ENCODE measurements at places on chromosomes 11 and 22.
A peak's percentile ranks its signal among the peaks of the same experiment; 100 is the strongest.

GRCh38 chr11:133965031-133965601, 8.3 kb upstream of the IGSF9B start:
- DNase-seq = no peak

DNA sequence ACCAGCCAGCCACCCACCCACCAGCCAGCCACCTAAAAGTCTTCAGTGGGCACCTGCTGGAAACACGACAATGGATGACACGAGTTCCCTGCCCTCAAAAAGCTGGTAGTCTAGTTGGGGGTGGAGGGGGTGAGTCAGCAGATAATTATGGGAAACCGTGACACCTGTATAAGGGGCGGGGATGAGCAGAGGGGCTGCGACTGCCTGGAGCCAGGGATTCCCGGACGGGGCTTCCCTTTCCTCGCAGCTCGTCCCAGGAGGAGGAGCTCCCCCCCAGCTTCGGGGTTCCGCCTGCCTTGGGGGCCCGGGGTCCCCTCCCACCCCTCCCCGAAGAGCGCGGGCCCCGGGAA, 2.3 kb upstream of the RTN4RL2 start:
- DNase-seq = no peak

- no peak for DNase-seq
These were observed 6.4 kb upstream of the ME3 start for GRCh38 chr11:86678823-86679222.

- DNase-seq = no peak
These were observed 6.2 kb upstream of the IL17REL start for GRCh38 chr22:50018608-50019285.

DNA sequence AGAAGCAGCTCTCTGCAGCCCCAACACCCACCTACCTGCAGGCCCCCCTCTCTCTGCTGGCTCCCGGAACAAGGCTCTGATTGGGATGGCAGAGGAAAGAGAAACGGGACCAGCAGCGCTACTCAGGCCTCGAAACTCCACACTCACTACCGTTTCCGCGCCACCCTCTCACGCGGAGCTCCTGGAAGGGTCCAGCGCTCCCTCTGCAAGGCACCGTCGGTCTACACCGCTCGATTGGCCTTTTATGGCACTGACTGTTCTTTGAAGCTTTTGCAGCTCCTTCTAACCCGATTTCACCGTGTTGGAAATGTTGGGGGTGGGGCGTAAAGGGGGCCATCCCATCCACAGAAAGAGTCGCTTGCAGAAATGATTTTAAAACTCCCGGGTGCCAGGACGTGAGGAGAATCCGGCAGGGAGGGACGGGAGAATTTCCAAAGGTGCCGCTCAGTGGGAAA, 323 bp upstream of the PANX1 start:
- DNase-seq = no peak

DNA sequence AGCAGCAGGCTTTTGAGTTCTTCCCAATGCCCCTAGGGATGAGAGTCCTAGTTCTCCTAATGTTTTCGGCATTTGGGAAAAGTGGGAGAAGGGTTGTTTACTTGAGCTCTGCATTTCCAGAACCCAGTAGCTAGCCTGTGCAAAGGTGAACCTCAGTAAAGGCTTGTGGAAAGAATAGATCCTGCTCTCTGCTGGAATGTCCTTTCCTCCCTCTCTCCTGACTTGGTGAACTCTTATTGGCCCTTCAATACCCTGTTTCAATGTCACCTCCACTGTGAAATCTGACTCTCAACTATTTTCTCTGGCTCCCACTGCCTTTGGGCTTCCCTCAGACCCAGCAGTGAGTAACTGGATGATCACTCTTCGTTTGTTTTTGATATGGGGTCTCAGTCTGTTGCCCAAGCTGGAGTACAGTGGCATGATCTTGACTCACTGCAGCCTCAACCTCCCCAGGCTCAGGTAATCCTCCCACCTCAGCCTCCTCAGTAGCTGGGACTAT, 2.4 kb upstream of the UVRAG start:
- DNase-seq = no peak

DNA sequence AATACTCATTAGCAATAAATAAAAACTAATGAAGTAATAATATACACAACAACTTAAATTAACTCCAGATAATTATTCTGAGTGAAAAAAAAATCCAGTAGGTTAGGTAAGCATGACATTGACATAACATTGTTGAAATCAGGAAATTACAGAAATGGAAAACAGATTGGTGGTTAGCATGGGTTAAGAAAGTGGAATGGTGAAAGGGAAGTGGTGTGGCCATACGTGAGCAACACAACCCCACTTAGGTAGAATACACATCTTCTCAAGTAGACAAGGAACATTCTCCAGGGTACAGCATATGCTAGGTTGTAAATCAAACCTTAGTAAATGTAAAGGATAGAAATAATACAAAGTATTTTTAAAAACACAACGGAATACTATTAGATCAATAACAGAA, 30.2 kb upstream of the CLTCL1 start:
- DNase-seq = no peak

- DNase-seq = no peak
These were observed 10.9 kb upstream of the CABP2 start for GRCh38 chr11:67534070-67534679.

DNA sequence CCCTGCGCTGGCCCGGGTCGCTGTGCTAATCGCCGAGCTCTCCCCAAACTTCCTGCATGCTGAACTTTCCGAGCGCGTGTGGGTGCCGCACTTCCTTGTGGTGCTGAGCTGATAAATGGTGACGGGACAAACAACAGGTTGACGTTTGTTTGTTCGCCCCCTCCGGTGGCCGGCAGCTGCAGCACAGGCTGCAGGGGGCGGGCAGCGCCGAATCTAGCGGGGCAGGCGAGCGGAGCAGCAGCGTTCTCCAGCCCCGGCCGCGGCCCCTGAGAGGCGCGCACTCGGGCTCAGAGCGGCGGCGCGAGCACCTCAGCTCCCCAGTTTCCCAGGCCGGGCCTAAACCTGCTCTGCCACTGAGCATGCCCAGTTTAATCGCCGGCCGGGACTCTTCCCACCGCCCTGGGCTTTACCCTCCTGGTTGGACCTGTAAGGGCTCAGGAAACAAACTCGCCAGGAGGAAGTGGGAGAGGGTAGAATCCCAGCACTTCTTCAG, at the start of gene PDGFD:
PDGFD (minus strand) TSS at position 120 of the 493 bp plus-strand sequence.
- peak; percentile 8 for DNase-seq

- DNase-seq = no peak
These were observed 11.6 kb downstream of the MMP3 start for GRCh38 chr11:102831489-102832440.

DNA sequence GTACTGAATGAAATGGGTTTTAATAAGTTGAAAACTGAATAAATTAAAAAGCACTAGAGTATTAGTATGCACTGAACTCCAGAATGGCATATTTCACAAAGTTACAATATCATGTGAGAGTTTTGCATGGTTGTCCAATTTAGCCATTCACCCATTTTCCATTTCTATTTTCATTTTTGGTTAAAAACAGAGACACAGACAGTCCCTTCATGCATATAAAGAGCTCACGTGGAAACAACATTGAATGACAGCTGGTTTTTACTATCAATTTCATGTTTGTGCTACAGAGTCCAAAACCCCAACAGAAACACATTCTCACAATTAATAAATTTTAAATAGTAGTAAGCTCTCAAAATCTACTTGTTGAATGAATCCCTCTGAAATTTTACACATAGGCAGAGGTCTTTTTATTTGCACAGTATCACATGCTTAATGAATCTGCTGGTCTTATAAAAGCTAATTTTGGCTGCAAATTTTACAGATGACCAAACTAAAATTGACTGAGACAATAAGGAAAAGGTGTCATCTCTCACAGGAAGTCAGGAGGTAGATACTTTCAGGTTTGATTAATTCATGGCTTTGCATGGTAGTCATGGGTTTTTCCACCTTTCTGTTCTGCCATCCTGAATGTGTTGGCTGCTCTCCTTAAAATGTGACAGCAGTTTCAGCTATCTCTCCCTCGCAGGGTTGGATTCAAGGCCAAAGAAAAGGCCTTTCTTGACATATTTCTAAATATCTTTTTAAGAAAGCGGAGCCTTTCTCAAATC, 20.6 kb upstream of the DDI1 start:
- no peak for DNase-seq

- DNase-seq = no peak
These were observed 45.1 kb downstream of the THAP12 start for GRCh38 chr11:76335842-76336241.

- no peak for DNase-seq
These were observed 756.8 kb downstream of the NTM start for GRCh38 chr11:132126973-132127899.

- no peak for DNase-seq
These were observed 121.7 kb downstream of the PARVA start for GRCh38 chr11:12499071-12499470.

DNA sequence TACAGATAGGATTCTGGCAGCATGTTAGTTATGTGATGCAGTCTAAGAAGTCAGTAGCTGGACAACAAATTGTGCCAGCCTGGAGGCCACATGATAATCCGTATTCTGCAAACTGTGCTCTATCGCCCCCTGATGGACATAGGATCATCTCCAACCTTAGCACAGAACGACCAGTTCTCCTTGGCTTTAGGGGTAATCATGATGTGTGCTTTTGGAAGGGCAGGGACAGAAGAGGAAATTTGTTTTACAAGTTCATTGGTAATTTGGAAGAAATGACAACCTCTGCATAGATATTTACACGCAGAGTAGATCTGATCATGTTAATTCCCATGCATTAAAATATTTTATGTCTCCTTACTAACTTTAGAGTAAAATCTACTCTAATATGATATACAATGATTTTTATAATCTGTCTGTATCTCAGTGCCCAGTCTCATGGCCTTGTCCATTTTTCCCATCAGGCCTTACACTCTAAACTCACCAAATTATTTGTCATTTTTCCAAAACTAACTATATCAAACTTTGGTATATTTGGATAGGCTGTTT, 12.1 kb downstream of the OR10D3 start:
- DNase-seq = peak; percentile 7

- DNase-seq = no peak
These were observed 7.3 kb downstream of the CABP7 start for GRCh38 chr22:29727131-29727523.

GRCh38 chr22:28051787-28052356, 132.8 kb upstream of the PITPNB start:
- no peak for DNase-seq

DNA sequence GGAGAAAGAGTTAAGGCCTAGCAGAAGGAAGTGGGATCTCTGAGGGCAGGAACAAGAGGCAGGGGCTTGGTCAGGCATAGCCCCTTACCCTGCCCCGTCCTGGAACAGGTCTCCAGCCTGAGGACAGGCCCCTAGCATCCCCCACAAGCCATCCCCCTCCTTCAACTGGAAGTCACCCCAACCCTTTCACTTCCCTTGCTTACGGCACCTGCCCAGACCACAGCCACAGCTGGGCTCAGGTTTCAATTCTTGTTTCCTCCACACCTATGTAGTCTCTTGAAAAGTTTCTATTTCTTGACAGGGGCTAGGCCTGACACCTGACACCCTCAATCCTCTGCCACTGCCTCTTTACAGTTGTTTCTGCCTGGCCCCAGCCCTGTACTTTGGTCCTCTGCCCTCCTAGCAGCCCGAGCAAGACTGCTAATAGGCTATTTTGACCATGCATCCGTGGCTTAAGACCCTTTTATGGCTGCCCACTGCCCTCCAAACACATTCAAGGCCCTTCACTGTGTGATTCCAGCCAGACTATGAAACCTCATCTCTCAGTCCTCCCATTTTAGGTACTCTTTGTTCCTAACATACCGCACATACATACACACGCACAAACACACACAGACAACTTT, 10.9 kb upstream of the FCHSD2 start:
- DNase-seq = no peak

DNA sequence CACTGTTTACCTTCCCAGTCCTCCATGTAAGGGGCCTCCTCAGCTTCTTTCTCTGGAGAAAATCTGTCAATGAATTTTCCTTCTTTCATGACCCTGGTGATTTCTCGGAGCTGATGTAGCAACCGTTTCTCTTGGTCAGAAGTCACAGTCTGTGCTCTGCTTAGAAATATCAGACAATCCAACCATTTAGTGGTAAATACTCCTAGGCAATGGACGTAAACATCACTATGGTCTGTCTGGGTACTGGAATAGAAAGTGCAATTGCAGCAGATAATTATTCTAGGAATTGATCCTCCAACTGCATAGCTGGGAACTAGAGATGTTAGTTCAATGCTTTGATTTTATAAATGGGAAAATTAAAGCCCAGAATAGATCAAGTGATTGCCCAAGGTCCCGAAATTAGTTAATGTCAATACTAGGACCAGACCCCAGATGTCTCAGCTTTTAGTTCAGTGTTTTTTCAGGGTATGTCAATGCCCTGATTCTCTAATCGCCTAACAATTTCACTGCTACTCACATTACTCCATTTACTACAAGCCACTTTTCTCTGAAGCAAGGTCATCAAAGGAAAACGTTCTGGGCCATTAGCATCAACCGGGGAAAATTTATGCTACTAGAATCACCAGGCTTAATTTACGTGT, 42.1 kb downstream of the RIC3 start:
- DNase-seq = no peak

DNA sequence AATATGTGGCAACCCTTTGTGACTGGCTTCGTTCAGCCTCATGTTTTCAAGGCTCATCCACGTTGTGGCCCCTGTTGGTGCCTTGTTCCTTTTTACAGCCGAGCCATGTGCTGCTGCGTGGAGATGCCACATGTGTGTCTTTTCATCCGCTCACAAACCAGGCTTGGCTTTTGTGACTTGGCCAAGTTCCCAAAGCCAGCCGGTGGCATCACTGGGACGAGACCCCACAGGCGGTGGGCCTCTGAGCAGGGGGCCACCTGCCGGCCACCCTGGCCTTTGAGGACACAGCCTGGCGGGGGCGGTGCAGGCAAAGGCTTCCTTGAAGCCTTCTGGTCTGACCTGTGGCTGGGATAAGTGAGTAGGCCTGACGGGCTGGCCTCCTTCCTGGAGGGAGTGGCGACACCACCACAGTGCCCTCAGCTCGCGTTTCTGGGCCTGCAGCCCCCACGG, 10.5 kb downstream of the GRK2 start:
- no peak for DNase-seq

- no peak for DNase-seq
These were observed 6.5 kb upstream of the CLDN5 start for GRCh38 chr22:19530751-19531150.

DNA sequence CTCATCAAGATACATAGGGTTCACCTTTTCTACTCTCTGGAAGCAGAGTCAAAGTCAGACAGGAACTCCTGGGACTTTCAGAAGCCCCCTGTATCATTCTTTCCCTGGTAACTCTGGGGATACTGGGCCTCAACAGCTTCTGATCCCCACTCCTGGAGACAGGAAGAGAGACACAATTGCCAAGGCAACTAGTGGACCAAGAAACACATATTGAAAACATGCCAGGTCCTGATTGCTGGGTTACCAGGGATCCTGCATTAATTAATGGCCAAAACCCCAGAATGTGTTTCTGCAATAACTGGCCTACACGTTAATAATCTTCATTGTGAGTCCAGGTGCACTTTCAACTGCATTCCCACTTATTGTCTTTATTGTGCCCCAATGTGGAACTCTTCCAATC, 260.8 kb upstream of the POU2AF2 start:
- DNase-seq = no peak

GRCh38 chr11:121591405-121592033, 138.8 kb upstream of the SORL1-AS1 start:
- peak; percentile 38 for DNase-seq
